A549 (cell line): ENCODE measurements at places on chromosomes 16 and 17.
A peak's percentile ranks its signal among the peaks of the same experiment; 100 is the strongest.

DNA sequence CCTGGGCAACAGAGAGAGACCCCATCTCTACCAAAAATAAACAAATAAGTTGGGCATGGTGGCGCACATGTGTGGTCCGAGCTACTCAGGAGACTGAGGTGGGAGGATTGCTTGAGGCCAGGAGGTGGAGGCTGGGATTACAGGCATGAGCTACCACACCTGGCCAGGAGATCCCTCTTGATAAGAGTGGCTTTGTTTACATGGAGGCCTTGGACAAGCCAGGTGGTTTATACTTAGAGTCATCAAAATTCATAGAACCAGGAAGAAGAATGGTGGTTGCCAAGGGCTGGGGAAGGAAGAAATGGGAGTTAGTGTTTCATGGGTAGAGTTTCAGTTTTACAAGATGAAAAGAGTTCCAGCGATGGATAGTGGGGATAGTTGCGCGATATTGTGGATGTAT lies 8.8 kb upstream of the ZFP1 start:
- no peak for DNase-seq

GRCh38 chr16:86547286-86547685 lies 7.7 kb downstream of the MTHFSD start:
- no peak for DNase-seq

GRCh38 chr16:51756447-51757123 lies 605.5 kb upstream of the SALL1 start:
- no peak for DNase-seq

DNA sequence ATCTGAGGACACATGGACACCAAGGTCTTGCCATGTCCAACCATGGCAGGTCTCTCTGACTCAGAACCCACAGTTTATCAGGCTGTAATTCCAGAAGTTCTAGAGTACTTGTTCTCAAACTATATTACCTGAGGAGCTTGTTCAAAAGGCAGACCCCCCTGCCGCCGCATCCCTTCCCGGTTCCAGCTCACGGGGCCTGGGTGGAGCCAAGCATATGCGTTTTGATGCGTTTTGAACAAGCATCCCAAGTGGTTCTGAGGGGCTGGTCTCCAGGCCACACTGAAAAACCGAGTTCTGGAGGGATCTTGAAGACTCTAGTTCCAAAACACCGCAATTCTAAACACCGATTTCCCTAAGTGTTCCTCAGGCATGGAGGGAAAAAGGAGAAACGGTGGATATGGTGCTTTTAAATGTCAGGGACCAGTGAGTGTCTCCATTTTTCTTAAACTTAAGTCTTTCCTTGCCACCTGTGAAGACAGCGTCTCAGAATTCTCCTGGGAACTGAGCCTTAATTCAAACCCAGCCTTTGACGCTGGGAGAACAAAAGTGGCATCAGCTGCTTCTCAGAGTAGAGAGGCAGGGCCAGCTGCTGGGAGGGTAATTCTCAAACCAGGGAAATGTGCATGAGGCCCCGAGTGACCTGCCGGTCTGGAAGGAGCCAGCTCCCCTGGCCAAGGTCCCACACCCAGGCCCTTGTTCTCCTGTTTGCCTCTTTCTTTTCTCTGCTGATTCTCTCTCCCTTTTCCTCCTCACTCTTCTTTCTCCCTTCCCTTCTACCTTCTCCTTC lies 84.4 kb upstream of the PLCG2 start:
- DNase-seq, result no peak

GRCh38 chr17:16294560-16294959 lies 58.7 kb downstream of the CENPV start:
- DNase-seq, result no peak

- DNase-seq, result no peak
Measured at GRCh38 chr16:48064971-48065370, 90.8 kb downstream of the ABCC12 start.

DNA sequence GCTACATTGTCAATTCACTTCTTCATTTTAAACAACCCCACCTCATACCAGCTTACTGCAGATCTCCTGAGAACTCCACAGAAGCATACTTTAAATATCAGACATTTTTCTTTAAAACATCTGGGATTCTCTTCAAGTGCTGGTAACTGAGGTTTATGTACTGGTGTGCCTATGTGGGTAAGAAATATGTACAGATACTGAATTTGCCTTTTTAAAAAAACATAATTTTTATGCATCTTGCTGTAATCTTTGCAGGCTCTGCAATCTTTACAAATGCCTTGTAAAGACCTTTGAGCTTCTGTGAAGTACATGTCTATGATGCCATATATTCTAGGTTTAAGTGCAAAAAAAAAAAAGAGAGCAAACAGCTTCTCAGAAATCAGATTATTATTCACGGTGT lies 127.6 kb upstream of the NOG start:
- no peak for DNase-seq

GRCh38 chr17:56291226-56291805 lies 138.0 kb downstream of the ANKFN1 start:
- no peak for DNase-seq

GRCh38 chr17:13601322-13601775 lies 380 bp downstream of the HS3ST3A1 start:
- DNase-seq, result no peak

- DNase-seq, result no peak
Measured at GRCh38 chr17:78705071-78705470, 77.0 kb downstream of the CYTH1 start.

DNA sequence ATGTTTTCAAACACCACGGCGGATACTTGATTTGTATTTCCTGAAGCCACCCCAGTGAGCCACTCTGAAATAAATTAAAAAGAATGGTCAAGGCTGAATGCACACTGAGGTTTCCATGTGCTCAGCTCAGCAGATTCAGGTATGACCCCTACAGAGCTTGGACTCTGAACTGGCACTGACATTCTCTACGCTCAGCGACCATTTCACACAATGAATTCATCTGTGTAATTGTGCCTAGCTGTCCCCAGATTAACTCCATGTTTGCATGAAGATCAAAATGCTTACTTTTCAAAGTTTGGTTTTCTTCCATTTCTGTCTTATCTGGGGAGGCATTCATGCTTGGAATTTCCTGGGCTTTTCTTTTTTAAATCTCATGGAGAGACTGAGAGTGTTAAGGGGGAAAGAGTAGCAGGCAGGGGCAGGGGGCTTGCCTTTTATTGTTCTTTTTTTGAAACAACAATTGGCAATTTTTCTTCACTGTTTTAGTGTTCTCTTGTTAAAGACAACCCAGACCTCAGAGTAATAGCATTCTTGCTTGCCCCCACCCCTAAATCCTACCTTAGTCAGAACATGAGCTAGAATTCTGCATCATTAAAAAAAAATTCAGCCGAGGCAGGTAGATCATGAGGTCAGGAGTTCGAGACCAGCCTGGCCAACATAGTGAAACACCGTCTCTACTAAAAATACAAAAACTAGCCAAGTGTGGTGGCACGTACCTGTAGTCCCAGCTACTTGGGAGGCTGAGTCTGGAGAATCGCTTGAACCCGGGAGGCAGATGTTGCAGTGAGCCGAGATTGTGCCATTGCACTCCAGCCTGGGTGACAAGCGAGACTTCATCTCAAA lies 85.5 kb upstream of the HNF1B start:
- DNase-seq, result no peak

GRCh38 chr16:81185416-81185815 lies 53.1 kb upstream of the BCO1 start:
- DNase-seq, result no peak

DNA sequence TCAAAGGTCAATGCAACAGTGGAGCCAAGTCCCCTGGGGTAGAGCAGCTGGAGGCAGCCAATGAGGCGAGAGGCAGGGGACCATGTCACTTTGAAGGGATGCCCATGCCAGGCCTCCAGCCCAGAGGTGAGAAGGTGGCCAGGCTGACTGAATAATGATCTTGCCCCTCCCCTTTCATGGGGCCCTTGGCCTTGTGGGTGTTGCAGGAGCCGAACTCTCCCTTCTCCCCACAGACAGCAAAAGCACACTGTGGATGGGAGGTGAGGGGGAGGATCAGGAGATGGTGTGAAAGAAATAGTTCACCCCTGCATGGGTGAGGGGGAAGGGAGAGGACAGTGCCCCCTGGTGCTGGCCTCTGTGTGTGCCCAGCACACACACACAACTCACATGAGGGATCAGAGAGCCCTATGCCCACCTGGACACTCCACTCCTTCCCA lies 15.8 kb upstream of the TBX21 start:
- DNase-seq, result no peak

GRCh38 chr17:59853168-59853918 lies 39.4 kb downstream of the TUBD1 start:
- peak; percentile 100 for DNase-seq

GRCh38 chr17:74433421-74434121 lies 1.7 kb downstream of the GPRC5C start:
- no peak for DNase-seq

DNA sequence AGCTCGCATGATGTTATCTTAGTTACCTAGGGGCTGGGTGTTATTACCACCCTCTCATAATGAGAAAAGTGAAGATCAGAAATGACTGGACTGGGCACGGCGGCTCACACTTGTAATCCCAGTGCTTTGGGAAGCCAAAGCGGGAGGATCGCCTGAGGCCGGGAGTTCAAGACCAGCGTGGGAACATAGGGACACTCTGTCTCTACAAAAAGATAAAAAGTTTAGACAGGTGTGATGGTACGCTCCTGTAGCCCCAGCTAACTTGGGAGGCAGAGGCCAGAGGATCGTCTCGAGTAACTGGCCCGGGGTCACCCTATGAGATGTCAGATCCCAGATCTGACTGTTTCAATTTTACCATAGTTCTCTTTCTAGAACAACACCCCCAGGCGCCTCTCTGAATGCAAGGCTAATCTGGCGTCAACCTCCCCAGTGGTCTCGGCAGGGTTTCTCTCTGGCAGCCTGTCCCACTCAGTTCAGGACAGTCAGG lies 1.9 kb upstream of the CCDC102A start:
- DNase-seq, result no peak

GRCh38 chr17:81128774-81129173 lies 36.5 kb upstream of the PVALEF start:
- DNase-seq, result no peak

- peak; percentile 68 for DNase-seq
Measured at GRCh38 chr17:64028874-64029464, 8.5 kb upstream of the ICAM2 start.

DNA sequence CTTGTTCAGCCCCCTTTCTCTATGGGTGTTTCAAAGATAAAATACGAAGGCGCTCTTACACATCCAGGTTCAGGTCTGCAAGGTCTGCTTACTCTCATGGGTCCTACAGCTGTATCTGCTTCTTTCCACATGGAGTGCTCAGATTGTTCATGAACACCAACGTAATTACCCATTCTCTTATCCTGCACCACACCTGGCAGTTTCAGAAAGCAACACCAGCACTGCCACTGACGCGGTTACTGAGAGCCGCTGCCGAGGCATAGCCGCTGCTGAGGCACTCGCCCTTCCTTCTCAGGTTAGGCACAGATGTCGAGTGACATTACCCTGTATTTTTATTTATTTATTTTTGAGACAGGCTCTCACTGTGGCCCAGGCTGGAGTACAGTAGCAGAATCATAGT lies 147.1 kb downstream of the RPTOR start:
- no peak for DNase-seq

DNA sequence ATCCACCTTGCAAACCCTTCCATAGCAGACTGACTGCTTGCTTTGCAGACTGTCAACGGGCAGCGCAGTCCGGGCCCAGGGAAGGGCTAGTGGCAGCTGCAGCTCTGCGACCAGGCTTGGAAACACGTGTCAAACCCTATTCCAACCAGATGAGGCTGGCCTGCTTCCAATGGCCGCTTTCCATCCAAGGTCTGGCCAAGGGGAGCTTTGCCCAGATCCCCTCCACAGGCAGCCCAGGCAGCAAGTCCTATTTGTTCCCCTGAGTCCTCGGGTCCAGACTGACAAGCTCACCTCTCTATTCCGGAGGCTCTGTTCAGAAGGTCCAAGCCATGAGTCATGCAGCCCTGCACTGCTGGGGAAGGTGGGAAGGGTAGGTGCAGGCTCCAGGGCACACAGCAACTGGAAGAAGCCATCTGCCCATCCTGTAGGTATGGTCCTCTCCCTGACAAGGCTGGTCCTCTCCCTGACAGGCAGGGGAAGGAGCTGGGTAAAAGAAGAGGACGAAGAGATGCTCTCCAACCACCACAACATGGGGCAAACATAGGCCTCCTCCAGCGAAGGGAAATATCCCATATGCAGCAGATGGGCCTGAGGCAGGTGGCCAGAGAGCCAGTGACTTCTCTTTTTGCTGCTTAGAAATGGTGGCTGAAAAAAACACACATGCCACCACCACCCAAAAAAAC lies 22.6 kb upstream of the AXIN2 start:
- DNase-seq, result no peak

- DNase-seq, result no peak
Measured at GRCh38 chr16:67411339-67411738, 4.9 kb downstream of the ZDHHC1 start.

GRCh38 chr17:20143740-20144139 lies 134.6 kb downstream of the SPECC1 start:
- no peak for DNase-seq

DNA sequence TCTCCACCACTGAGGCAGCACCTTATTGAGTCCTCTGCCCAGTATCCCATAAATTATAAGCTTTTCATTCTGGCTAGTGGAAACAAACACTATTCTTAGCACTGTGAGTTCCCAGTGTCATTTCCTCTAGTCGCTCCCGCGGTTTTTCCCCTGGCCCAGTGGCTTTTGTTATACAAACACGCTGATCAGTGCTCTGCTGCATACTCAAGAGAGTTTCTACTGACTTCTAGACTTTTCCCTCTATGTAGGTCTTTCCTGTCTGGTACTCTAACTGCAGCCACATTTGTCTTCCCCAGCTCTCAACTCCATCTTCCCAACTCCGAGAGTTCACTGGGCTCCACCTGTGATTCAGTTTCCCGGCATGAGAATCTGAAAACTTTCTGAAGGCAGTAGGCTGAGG lies 556.6 kb upstream of the SALL1 start:
- DNase-seq, result no peak

DNA sequence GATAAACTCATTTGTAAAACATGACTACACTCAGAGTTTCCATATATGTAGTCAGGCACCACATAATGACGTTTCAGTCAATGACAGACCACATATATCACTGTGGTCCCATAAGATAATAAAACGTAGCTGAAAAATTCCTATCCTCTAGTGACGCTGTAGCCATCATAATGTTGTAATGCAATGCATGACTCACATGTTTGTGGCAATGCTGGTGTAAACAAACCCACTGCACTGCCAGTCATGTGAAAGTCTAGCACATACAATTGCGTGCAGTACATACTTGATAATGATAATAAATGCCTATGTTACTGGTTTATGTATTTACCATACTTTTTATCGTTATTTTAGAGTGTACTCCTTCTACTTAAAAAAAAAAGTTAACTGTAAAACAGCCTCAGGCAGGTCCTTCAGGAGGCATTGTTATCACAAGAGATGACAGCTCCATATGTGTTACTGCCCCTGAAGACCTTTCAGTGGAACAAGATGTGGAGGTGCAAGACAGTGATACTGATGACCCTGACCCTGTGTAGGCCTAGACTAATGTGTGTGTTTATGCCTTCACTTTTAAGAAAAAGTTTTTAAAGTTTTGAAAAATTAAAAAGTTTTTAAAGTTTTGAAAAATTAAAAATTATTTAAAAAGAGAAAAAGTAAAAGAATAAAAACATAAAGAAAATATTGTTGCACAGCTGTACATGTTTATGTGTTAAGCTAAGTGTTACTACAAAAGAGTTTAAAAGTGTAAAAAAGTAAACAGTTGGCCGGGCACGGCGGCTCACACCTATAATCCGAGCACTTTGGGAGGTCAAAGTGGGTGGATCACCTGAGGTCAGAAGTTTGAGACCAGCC lies 9.0 kb downstream of the STAT5B start:
- DNase-seq, result peak; percentile 79
